ENCODE measurements at places on chromosomes 4 and X. TPM values are rescaled to one million over a fixed set of nuclear protein-coding genes. Genes with fewer than 3 reads are reported as not detected.

The ZNF157 gene
- total RNA-seq: 0.40 TPM

The WAS gene
- 99.0 TPM for total RNA-seq

The GPAT3 gene
- total RNA-seq: 3.6 TPM

The PGAM4 gene
- total RNA-seq: 0.79 TPM

The TGIF2LX gene
- total RNA-seq: not detected

The ALAS2 gene
- total RNA-seq: not detected

The DIAPH2 gene
- total RNA-seq: 12.7 TPM

The ZCCHC18 gene
- 0.69 TPM for total RNA-seq

The CLTRN gene
- 0.33 TPM for total RNA-seq

The MAMLD1 gene
- 14.2 TPM for total RNA-seq

The VCX3B gene
- not detected for total RNA-seq

The ETDB gene
- total RNA-seq: not detected

The SMIM9 gene
- not detected for total RNA-seq

The DNAAF6 gene
- total RNA-seq: not detected

Data from activated CD4-positive, alpha-beta T cell treated with anti-CD3 and anti-CD28 coated beads, Interleukin-2, amount 10 ng/mL, durations not matched to agents 24 days and 14 days (primary cell).